ENCODE measurements at places on chromosomes 5 and 9.

- no peak for DNase-seq
Observed at GRCh38 chr9:118928722-118929121, 440.5 kb downstream of the BRINP1 start.

- no peak for DNase-seq
Observed at GRCh38 chr5:149651686-149652085, 70.4 kb downstream of the ARHGEF37 start.

- no peak for DNase-seq
Observed at GRCh38 chr5:152683205-152683604, 278.1 kb upstream of the NMUR2 start.

GRCh38 chr5:133783481-133783880, 171.1 kb upstream of the FSTL4 start:
- no peak for DNase-seq

Measured in GM12892 (cell line).